Omental fat pad (tissue), 4 donors: ENCODE measurements at places on chromosomes 7 and 10. TPM values are rescaled to one million over a fixed set of nuclear protein-coding genes. Genes with fewer than 3 reads are reported as not detected.

The AFAP1L2 gene
- 3.7 TPM for total RNA-seq

The TLX1 gene
- not detected for total RNA-seq

The VGF gene
- not detected for total RNA-seq

The MSS51 gene
- total RNA-seq = 1.6 TPM

The BAIAP2L1 gene
- total RNA-seq = 6.3 TPM

The FKBP6 gene
- total RNA-seq = not detected

The EN2 gene
- 0.12 TPM for total RNA-seq

The STOX1 gene
- total RNA-seq = 4.0 TPM

The WNT2 gene
- total RNA-seq = 0.95 TPM

The ALOX5 gene
- 101 TPM for total RNA-seq

The CDK13 gene
- 54.5 TPM for total RNA-seq

GRCh38 chr10:78528749-78529204 lies 495.1 kb downstream of the RPS24 start:
- DNase-seq = no peak

DNA sequence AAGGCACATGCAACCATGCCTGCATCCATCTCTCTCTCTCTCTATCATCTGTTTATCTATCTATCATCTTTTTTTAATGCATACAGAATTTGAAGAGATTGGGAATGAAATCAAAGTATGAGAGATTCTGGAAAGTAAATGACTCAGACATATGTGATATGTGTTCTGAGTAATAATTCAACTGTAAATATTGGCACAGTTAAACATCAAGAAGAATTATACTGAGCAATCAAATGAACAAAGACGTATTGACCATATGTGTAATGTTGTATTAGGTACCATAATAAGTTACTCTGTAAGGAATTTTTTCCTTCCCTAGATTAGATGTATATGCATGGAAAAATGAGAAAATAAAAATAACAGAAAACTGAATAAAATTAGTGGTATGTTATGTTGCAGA lies 108.3 kb downstream of the SUGCT start:
- DNase-seq = no peak

DNA sequence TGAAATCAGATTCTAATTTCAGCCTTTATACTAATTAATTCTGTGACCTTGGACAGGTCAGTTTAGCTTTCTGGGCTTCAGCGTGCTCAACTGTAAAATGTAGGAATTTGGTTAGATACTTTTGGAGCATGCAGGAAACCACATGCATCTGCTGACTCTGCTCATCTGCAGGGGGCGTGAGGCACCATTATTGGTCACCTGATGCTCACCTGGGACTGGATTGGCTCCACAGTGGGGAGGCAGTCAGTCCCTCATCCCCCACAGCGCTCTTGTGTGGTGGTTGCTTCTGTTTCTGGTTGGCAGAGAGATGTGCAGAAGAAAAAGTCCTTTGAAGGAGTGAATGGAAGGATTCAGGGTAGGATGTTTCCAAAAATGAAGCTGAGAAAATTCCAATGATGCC lies 150.9 kb upstream of the MTPN start:
- no peak for DNase-seq

DNA sequence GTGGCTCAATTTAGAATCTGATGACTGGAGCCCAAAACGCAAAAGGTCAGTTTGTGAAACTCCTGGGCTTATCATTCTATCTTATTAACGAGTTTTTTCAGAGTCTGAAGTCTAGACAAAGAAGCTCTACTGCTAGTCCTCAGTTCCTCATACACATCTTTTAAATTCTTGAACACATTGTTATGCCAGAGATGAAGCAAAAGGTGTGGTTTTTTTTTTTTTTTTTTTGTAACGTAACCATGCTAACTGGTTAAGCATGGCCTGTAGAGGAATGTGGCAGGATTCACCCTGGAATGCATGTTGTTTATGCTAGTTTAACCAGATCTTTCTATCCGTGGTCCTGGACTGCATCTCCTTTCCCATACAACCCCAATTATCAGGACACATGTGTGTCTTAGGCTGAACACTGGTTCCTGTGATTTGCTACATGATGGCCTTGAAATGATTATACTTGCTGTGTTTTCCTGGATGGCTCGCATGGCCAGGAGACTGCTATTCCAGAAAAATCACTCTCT lies 79.3 kb upstream of the MDFIC start:
- DNase-seq = no peak

- no peak for DNase-seq
Measured at GRCh38 chr10:106956216-106956915, 208.1 kb downstream of the SORCS1 start.

DNA sequence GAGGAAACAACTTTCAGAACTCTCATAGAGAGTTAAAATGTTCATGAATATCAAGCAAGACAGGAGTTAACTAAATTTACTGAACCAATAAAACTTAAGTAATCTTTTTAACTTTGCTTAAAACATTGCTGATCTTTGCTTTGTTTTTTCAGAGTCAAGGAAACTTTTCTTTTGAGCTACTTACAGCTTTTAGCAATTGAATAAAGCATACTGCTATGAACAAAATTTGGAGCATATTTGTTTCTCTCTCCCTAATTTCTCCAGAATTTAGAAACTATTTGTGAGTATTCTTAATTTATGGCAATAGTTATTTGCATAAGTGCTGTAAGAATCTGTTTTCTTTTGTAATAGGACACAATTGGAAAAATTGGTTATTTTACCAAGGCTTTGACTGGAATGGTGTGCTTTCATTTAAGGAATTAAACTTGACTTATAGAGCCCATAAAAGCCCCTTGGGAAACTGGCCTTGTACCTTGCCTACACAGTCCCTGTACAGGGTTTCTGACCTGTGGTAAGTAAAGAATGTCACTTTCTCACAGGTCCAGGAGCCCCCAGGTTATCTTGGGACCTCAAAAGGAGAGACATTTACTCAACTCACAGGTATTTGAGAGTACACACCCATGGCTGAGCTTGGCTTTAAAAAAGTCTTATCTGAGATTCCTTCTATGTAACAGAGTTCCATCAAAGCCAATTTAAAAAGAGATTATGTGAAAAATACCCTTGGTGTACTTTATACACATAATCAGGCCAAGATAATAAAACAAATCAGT lies 23.3 kb upstream of the KIAA1549 start:
- no peak for DNase-seq

DNA sequence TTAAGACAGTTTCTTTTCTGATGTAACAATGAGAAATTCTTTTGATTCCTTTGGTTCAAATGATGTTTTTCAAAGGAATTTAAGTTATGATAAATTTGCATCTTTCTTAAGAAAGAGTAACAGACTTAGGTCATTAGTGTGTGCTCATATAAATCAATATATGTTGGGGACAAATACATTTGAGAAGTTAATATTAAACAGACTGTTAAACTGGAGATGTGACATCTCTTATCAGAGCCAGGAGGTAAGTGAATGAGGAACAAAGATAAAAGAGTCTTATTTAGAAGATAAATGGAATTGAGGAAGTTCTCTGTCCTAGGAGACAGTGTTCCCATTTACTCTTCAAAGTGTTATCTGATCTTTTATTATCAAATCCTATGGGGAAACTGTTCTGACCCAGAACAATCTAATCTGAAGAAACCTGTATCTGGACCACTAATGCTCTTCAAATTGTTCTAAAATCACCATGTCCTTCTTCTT lies 104.8 kb upstream of the LAMB4 start:
- no peak for DNase-seq

- no peak for DNase-seq
Measured at GRCh38 chr7:96121752-96122151, 200.1 kb downstream of the SLC25A13 start.

DNA sequence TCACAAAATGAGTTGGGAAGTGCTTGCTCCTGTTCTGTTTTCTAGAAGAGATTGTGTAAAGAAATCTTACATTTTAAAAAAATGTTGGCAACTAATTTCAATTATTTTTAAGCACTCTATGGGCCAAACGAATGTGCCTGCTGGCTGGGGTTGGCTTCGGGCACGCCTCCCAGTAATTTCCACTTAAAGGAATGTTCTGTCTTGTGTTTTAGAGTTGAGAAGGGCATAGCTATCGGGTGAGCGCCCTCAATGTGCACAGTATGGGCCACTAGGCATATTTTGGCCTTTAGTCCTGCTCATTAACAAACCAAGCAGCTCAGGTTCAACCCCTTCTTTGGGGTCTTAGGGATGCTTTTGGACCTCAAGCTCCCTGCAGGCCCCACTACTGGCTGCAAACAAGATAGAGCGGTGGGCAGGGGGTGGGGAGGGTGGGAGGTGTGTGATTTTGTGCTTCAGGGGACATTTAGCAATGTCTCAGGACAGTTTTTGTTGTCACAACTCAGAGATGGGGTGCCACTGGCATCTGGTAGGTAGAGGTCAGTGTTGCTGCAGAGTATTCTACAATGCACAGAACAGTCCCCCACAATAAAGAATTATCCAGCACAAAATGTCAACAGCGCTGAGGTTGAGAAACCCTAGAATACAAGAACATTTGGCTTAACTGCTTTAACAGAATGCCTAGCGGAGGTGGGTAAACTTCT lies 40.7 kb downstream of the TACC2 start:
- no peak for DNase-seq

DNA sequence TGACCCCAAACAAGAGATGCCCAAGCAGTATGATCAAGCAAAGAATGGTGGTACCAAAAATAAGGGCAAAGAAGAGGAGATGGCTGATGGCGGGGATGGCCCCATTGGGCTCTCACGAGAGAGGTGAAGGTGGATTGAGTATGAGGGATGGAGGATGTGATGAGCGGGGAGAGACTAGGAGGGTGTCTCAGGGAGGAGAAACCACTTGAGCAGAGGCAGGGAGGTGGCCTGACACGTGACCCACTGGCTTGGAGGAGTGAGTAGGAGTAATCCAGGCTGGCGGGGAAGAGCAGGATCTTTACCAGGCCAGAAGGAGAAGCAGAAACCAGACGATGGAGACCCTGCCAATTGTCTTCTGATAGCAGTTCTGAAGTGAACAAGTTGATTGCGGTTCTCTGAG lies 33.3 kb upstream of the ATXN7L1 start:
- DNase-seq = no peak

DNA sequence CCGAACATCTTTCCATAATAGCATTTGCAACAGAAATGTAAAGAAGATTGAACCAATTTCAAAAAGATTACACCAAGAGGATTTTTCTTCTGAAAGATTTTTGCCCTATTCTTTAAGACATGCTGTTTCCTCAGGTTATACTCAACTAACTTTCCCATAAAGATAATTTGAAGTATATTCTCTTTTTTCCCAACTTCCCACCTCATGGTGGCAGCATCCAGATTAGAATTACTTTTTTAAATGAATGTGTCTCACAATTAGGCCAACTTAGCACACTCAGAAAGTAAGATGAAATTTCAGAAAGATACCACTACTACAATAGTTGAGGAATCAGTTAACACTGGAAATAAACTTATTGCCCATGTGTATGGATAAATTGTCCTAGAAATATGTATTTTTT lies 178.2 kb upstream of the CSTF2T start:
- DNase-seq = no peak

GRCh38 chr7:12722636-12723605 lies 35.5 kb downstream of the ARL4A start:
- no peak for DNase-seq

DNA sequence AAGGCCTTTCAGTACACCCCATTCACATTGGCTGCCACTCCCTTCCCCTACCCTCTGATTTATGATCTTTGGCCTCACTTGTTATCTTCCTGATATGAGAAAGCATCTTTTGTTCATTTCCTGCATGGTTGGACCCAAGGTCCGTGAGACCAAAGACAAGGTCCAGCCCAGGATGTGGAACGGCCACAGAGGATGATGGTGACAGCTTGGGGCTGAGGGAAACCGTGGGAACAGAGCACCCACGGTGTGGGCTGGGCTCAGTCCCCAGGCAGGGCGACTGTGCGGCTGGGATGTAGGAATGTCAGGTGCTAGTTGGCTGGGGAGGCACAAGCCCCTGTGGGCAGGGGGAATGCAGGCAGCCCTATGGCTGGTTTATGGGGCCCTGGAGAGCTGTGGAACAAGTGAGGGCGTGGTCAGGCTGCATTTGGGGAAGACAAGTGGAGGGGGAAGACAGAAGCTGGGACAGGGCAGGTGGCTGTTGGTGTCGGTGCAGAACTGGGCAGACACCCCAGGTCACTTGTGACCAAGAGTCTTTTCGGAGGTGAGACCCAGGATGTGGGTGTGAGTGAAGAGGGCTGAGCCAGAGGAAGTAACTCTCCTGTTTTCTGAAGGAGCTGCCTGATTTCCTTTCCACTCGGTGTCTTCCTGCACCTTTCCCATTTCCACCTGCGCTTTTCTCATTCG lies 51.7 kb upstream of the IGFBP3 start:
- DNase-seq = no peak
